ENCODE measurements at places on chromosomes 12 and 14.
A peak's percentile ranks its signal among the peaks of the same experiment; 100 is the strongest.

GRCh38 chr12:5203274-5203673 lies 159.6 kb downstream of the KCNA5 start:
- no peak for DNase-seq

- DNase-seq: no peak
Observed at GRCh38 chr14:101194373-101195308, 291.1 kb upstream of the RTL1 start.

GRCh38 chr12:77847060-77847541 lies 16.4 kb downstream of the NAV3 start:
- no peak for DNase-seq

DNA sequence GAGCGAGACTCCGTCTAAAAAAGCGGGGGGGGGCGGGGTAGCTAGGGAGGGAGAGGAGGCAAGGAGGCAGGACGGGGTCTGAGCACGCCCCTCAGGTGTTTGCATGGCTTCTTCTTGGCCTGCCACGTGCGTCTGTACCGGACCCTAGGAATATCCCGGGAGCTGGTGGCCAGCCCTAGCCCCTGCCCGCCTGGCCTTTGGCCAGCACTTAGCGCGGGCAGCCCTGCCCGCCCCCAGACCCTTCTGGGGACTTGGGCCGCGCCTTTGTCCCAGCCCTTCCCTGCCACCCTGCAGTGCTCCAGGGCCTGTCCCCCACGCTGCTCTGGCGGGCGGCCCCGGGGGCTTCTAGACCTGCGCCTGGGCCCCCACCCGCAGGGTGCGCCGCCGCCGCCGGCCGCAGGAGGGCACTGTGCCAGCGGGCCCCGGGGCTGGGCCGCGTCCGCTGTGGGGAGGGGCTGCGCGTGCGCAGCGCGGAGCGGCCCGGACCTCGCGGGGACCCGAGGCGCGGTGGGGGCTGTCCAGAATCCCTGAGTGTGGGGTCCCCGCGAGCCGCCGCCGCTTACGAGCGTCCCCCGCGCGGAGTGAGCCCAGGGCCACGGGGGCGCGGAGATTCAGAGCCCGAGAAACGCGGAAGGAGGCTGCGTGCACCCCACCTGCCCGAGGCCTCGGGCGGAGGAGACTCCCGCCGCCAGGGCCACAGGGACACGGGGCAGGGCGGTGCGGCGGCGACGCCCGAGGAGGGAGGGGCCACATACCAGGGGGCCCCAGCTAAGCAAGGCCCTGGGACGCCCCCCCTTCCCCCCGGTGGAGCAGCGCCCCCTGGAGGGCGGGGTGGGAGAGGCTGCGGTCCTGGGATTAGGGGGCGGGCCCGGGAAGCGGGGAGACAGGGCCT lies 21.0 kb downstream of the SLC25A29 start:
- peak; percentile 66 for DNase-seq

DNA sequence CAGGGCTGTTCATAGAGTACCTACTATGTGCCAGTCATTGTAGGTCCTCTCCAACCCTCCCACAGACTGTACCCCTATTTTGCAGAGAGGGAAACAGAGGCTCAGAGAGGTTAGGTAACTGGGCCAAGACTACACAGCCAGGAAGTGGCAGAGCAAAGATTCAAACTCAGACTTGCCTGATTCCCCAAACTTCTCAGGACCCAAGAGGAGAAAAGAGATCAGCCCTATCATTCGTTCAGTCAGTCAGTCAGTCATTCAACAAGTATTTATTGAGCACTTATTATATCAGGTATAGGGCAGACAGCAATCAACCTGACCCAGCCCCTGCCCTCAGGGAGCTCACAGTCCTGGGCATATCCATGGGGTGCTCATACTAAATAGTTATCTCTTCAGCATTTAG lies 39.6 kb upstream of the CORO1C start:
- DNase-seq: no peak

GRCh38 chr14:24122898-24123297 lies 7.6 kb upstream of the FITM1 start:
- no peak for DNase-seq

GRCh38 chr14:105271224-105271890 lies 23.0 kb downstream of the BTBD6 start:
- no peak for DNase-seq

GRCh38 chr14:76715511-76716081 lies 45.7 kb upstream of the VASH1 start:
- no peak for DNase-seq

DNA sequence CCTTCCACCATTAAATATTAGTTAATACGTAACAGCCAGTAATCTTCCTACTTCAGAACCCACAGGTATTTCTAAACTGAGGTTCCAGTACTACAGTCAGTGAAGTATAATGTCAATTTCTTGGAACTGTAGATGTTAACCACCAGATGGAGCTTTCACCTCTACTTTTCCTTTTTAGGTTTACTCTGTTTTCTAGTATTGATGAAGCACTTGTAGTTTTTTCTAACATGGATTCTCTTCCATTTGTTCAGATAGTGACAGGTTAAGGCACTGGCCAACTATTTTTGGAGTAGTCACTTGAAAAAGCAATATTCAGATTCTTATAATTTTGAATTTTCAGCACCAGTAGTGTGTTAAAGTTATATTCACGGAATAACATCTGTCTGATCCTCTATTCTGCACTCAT lies 4.6 kb upstream of the SEC23A start:
- DNase-seq: no peak

DNA sequence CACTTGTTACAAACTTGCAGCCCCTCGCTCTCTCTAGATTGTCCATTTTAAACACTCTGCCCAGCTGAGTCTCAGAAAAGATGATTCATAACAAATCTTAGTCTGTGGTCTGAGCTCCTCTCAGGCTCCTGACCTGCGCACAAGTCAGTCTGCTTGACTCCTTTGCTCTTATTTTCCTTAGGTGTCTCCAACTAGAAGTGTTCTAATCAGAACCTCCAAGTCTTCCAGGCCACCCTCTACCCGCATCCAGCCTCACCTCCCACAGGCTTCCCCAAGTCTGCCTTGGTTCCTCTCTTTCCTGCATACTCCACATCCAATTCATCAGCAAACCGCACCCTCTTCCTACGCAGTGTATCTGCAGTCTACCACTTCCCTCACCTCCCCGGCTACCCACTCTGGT lies 42.4 kb upstream of the BDKRB2 start:
- no peak for DNase-seq

GRCh38 chr14:67541448-67542387 lies 8.6 kb downstream of the PLEKHH1 start:
- DNase-seq: no peak

GRCh38 chr12:66683073-66683472 lies 4.2 kb upstream of the GRIP1 start:
- DNase-seq: no peak

DNA sequence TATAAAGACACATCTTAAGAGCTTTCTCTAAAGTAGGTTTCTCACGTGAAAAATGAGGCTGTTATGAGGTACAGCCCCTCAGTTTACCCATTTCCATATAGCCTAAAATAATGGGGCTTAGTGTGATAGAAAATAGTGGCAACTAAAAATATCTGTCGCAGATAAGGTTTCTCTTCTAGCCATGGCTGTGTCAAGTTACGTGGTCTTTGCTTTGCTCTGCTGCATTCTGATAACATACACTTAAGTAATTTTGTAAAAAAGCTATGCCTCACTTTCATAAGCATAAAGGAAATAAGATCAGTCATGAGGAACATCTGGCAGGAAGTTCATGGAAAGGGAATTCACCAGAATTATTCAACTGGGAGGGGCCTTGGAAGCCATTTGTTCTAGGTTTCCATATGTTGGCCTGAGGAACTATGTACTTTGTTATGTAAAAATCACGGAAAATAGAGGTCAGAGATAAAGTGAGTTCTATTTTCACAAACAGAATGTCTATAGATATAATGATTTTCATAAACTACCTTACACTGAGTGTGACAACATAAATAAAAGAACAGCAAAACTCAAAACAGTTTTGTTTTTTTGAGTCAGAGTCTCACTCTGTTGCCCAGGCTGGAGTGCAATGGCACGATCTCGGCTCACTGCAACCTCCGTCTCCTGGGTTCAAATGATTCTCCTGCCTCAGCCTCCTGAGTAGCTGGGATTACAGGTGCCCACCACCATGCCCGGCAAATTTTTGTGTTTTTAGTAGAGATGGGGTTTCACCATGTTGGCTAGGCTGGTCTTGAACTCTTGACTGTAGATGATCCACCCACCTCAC lies 195.6 kb upstream of the KRR1 start:
- DNase-seq: no peak

DNA sequence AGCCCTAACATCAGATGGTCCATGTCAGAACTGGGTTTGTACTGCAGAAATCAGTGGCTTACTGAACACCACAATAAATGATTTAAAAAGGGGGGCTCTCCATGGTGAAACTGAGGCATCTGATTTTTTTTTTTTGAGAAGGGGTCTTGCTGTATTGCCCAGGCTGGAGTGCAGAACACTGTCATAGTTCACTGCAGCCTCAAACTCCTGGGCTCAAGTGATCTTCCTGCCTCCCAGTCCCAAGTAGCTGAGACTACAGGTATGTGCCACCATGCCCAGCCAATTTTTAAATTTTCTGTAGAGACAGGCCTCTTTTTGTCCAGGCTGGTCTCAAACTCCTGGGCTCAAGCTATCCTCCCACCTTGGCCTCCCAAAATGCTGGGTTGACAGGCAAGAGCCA lies 57.4 kb downstream of the RFLNA start:
- DNase-seq: no peak

- no peak for DNase-seq
Observed at GRCh38 chr12:100908501-100908900, 113.9 kb downstream of the ANO4 start.

DNA sequence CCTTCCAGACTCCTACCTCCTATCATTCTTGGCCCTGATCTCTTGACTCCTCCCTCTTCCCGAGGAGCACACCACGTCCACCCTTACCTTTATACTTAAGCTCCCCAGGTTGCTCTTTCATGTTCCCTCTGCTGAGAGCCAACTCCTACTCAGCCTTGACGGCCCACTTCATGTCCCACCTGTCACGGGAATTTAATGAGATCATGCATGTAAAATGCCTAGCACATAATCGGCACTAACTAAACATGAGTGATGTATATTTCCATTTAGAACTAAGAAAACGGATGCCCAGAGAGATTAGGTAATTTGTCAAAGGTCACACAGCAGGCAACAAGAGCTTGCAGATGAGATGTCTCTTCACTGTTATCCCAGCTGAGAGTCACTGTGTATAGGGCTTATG lies 45.1 kb downstream of the NOS1 start:
- DNase-seq: no peak

DNA sequence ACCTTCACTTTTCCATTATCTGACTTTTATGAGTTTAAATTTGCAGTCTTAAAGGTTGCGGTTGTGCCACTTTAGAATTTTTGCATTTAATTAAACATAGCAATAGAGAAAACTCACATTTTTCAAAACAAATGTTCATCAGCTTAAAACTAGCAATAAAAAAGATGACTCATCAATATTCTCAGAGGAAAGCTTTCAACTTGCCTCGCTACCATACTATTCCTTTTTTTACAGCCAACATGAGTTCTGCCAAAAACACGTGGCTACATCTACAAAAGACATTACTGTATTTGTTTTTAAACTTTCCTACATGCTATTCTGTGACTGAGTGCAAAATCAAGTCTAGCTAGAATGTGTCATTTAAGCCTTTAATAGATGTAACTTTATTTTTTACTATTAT lies 497.1 kb downstream of the RPS29 start:
- DNase-seq: no peak

GRCh38 chr12:126784328-126784921 lies 1482.5 kb upstream of the TMEM132C start:
- DNase-seq: no peak

- DNase-seq: no peak
Observed at GRCh38 chr14:87676814-87677437, 316.1 kb downstream of the GALC start.

All from HL-60 (cell line).